ENCODE measurements at places on chromosomes 12 and 14. TPM values are rescaled to one million over a fixed set of nuclear protein-coding genes. Genes with fewer than 3 reads are reported as not detected.

The SMCO2 gene
- not detected for polyA plus RNA-seq

The TCTN1 gene
- 86.3 TPM for polyA plus RNA-seq

The PDE3A gene
- 24.6 TPM for polyA plus RNA-seq

The RPS6KL1 gene
- polyA plus RNA-seq = 1.5 TPM

The NKX2-8 gene
- not detected for polyA plus RNA-seq

DNA sequence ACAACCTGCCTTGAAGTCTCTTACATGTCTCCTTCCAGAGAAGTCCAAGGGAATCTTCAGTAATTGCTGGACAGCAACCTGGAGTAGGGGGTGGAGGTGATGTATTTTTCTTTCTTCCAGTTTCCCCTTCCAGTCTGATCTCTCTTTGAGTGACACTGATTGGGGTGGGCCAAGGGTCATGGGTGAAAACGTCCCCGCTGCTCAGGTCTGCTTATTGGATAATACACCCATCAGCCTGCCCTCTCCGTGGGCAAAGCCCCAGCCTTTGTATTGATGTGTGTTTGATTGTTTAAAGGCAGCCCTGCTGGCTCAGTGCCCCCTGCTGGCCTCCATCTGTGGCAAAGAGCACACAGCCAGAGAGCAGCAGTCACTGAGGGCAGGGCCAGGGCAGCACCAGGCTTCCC is 35.7 kb upstream of the ATP2A2 start:
- DNase-seq = no peak

GRCh38 chr12:57694459-57695019 is 607 bp downstream of the OS9 start:
- peak; percentile 12 for DNase-seq

- no peak for DNase-seq
Observed at GRCh38 chr12:92549516-92549915, 153.3 kb upstream of the PLEKHG7 start.

- no peak for DNase-seq
Observed at GRCh38 chr12:75658901-75659823, 147.8 kb upstream of the KRR1 start.

GRCh38 chr14:53796734-53797133 is 159.9 kb downstream of the BMP4 start:
- no peak for DNase-seq

GRCh38 chr14:75982266-75983018 is 647 bp upstream of the TGFB3 start:
- DNase-seq = peak; percentile 76

DNA sequence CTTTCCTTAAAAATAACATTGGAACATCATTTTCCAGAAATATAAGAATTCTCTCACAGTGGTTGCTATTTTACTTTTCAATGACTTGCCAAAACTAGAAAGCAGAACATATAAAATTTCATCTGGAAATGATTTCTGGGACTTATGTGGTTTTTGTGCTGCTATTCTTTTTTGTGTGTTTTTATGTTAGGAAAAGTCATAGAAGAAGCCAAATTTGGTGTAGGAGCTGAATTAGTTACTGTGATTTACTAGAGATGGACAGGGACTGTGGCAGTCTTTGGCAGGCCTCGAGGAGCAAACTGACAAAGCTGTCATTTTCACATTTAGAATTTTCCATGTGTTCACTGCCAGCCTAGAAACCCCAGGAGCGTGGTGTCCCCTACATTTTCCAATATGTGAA is 38.3 kb upstream of the LDHB start:
- no peak for DNase-seq

DNA sequence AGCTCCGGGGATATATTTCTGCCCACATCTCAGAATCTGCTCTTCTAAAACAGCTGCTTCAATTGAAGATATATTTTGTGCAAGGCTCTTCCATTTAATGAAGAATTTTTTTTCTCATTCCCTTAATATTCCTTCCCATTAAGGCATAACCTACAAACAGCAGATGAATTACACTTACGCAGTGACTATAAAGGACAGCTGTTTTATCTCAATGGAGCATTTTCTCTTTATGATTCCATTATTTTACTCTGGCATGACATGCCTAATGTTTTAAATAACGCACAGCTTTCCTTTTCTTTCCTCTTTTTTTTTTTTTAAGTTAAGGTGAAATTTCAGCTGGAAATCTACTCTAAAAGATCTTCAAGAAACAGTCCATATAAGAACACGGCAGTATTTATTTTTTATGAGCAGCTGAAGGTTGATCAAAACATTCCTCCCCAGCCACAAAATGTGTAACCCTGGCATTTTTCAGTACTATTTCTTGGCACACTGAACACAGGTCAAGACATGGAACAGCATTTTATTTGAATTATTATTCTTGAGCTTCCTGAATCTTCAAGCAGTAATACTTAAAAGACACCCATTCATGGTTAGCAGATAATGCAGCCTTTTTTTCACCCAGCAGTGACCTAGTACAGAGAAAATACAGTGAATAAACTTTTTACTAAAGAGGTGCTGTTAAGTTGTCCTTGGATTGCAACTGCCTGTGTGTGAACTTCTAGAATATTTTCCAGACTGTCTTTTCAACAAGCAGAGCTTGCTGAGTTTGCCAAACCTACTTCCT is 118.1 kb upstream of the FOXN3 start:
- DNase-seq = no peak

GRCh38 chr12:15256761-15257160 is 35.5 kb upstream of the RERG start:
- no peak for DNase-seq

DNA sequence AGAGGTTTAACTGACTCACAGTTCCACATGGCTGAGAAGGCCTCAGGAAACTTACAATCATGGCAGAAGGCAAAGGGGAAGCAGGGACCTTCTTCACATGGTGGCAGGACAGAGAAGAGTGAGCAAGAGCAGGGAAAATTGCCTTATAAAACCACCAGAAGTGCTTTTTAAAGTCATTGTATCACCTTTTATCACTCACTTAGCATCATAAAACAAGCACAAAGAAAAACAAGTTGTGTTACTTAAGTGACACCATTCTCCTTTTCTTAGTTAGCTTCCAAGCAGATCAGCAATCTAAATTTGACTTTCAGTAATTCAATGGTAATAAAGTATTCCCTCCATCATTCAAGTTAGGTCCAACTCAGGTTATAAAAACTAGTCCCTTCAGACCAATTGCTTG is 28.5 kb downstream of the OSBPL8 start:
- DNase-seq = no peak

- no peak for DNase-seq
Observed at GRCh38 chr14:23544511-23545447, 6.8 kb downstream of the ZFHX2 start.

DNA sequence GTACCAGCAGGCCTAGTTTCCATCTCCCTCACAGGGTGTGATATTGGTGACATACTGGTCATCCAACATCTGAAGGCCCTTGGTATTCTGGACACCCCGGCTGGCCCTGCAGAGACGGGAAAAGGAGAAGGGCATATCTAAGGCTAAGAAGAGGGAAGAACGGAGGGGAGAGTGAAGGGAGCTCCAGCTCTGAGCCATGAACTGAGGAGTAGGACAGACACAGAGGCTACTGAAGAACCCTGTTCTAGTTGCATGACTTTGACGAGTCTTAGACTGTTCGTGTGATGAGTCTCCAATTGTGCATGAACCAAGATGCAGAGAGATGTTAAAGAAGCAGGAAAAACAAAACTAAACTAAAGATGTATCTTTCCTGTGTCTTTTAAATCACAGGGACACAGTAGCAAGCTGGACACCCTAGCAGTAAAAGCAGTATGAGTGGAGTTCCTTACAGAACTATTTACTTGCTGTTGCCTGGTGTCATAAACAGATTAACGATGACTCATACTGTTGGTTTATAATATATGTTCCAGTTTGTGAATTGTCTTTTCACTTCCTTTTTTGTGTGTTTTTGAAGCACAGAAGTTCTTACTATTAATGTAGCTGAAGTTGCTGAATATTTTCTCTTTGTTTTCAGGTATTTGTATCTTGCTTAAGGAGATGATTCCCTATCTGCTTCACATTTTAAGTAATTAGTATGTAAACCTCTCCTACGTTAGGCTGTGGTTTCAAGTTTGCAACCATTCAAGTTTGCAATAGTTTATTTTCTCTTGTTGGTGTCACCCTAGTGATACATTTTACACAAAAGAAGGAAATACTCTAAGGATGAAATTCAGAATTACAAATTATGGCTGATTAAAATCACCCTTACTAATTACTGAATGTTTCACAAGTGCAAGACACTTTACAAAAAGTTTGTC is 15.7 kb downstream of the FAR2 start:
- no peak for DNase-seq
